ENCODE measurements at places on chromosomes 1 and 21. TPM values are rescaled to one million over a fixed set of nuclear protein-coding genes. Genes with fewer than 3 reads are reported as not detected.

The TBX19 gene
- 1.3 TPM for total RNA-seq

GRCh38 chr1:232648316-232648715 lies 18.4 kb upstream of the SIPA1L2 start:
- DNase-seq: no peak
- H3K4me3 ChIP-seq: no peak overlapping the region
- no peak overlapping the region for H3K27ac ChIP-seq

The RIMS3 gene
- total RNA-seq: 17.2 TPM

- no peaks in the 10 kb centered on the region for H3K4me1 ChIP-seq
- H3K27ac ChIP-seq: no peak overlapping the region
- no peaks in the 10 kb centered on the region for H3K36me3 ChIP-seq
- H3K4me3 ChIP-seq: no peak overlapping the region
- H3K27me3 ChIP-seq: no peaks in the 10 kb centered on the region
Observed at GRCh38 chr1:67700692-67701410, 15.8 kb downstream of the GADD45A start.

- H3K27ac ChIP-seq: no peak overlapping the region
- no peaks in the 10 kb centered on the region for H3K4me1 ChIP-seq
- DNase-seq: no peak
- no peaks in the 10 kb centered on the region for H3K36me3 ChIP-seq
- no peaks in the 10 kb centered on the region for H3K27me3 ChIP-seq
Observed at GRCh38 chr1:57532299-57532698, 108.4 kb upstream of the DAB1 start.

- H3K36me3 ChIP-seq: no peaks in the 10 kb centered on the region
- H3K4me3 ChIP-seq: no peak overlapping the region
- DNase-seq: no peak
- no peaks in the 10 kb centered on the region for H3K27me3 ChIP-seq
- peaks cover 6% of the 10 kb centered on the region for H3K4me1 ChIP-seq
- no peak overlapping the region for H3K27ac ChIP-seq
Observed at GRCh38 chr1:61102041-61102440, 19.7 kb downstream of the NFIA start.

- no peak overlapping the region for H3K27ac ChIP-seq
- no peaks in the 10 kb centered on the region for H3K4me1 ChIP-seq
- H3K27me3 ChIP-seq: no peaks in the 10 kb centered on the region
- no peak for DNase-seq
- no peak overlapping the region for H3K4me3 ChIP-seq
Observed at GRCh38 chr1:157781048-157781447, 4.1 kb upstream of the FCRL2 start.

GRCh38 chr21:15706696-15707095 lies 23.1 kb upstream of the USP25 start:
- no peak overlapping the region for H3K27ac ChIP-seq
- H3K4me1 ChIP-seq: no peaks in the 10 kb centered on the region
- DNase-seq: no peak
- no peaks in the 10 kb centered on the region for H3K36me3 ChIP-seq
- no peak overlapping the region for H3K4me3 ChIP-seq

DNA sequence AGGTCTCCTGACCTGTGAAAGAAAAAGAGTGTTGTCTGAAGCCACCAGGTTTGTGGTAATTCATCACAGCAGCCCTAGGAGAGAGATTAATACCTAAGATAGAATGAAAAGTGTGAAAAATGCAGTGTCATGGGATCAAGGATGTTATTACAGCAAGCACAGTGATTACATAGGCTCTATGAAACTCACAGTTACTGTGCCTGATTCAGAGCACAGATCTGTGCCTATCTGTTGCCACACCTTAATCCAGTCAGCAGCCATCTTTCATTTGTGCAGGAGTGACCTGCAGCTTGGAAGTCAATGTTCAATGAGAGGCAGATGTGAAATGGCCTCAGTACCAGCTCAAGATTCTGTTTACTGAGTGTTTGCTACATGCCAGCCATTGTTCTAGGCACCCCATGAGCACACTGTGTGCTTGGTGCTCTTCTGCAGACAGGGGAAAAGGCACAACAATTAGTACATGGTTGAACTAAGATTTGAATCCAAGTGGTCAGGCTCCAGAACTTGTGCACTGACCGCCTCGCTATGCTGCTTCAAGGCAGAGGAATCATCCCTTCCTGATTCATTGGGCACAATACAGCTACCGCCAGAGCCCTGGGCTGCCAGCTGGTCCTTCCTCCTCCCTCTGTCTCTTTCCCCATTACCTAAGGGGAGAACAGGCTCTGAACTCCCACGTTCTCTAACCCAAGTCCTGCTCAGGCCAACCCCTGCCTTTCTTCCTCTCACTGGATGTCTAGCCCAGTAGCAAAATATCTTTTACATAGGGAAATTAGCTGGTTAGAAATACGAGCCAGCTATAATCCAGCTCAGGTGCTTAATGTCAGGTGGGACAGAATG lies 56.3 kb upstream of the NEK2 start:
- DNase-seq: no peak
- no peaks in the 10 kb centered on the region for H3K36me3 ChIP-seq
- no peak overlapping the region for H3K27ac ChIP-seq
- H3K27me3 ChIP-seq: no peaks in the 10 kb centered on the region

- no peak overlapping the region for H3K4me3 ChIP-seq
- no peak for DNase-seq
- H3K27ac ChIP-seq: no peak overlapping the region
- H3K27me3 ChIP-seq: no peaks in the 10 kb centered on the region
- H3K36me3 ChIP-seq: no peaks in the 10 kb centered on the region
Observed at GRCh38 chr1:94621395-94621794, 79.8 kb upstream of the F3 start.

- H3K4me1 ChIP-seq: peaks cover 5% of the 10 kb centered on the region
- H3K27me3 ChIP-seq: no peaks in the 10 kb centered on the region
- H3K4me3 ChIP-seq: no peak overlapping the region
- no peaks in the 10 kb centered on the region for H3K36me3 ChIP-seq
- H3K27ac ChIP-seq: no peak overlapping the region
- DNase-seq: no peak
Observed at GRCh38 chr1:223674119-223674890, 8.8 kb upstream of the CAPN8 start.

DNA sequence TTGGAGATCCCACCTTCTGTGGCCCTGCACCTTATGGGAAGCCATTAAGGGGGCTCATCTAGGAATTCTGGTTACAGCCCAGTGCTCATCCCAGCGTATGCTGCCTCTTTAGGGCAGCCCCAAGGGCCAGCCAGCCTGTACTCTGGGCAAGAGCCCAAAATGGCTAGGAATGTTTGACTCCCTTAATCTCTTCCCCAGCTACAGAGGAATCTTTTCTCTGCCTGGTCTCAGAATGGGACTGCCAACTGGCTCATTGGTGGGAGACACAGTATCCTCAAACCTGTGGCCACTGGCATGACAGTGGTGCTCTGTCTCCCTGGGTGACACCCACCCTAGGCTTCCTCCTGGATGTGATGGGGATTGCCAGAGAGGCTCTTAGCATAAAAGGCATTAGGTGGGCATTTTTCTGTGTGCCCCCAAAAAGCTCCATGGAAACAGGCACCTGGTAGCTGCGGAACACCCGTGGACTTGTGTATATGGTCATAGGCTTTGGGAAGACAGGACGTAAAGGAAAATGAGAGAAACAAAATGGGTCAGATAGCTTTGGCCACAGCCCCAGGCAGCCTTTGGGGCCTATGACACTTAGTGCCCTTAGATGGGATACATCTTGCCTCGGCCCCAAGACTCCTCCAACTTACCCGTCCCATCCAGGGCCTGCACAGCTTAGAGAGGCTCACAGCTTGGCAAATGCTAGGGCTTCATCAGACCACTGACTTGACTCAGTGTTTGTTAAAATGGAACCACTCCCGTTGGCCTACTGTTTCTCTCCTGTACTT lies 6.9 kb downstream of the TMEM81 start:
- no peaks in the 10 kb centered on the region for H3K4me1 ChIP-seq
- H3K4me3 ChIP-seq: no peak overlapping the region
- DNase-seq: no peak
- H3K27me3 ChIP-seq: no peaks in the 10 kb centered on the region
- H3K27ac ChIP-seq: no peak overlapping the region

DNA sequence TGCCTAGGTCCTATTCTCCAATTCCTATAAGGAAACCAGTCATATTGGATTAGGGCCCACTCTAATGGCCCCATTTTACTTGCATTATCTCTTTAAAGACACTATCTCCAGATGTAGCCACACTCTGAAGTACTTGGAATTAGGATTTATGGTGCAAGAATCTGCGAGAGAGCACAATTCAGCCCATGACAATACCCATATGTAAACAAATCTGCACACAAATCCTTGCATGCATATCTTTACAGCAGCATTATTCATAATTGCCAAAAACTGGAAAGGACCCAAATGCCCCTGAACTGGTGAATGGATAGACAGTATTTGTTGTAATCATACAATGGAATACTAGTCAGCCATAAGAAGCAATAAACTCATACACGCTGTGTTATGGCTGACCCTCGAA lies 229.8 kb upstream of the ADAMTS5 start:
- H3K4me1 ChIP-seq: no peaks in the 10 kb centered on the region
- H3K27ac ChIP-seq: no peak overlapping the region
- no peak for DNase-seq
- H3K27me3 ChIP-seq: no peaks in the 10 kb centered on the region
- no peaks in the 10 kb centered on the region for H3K36me3 ChIP-seq

DNA sequence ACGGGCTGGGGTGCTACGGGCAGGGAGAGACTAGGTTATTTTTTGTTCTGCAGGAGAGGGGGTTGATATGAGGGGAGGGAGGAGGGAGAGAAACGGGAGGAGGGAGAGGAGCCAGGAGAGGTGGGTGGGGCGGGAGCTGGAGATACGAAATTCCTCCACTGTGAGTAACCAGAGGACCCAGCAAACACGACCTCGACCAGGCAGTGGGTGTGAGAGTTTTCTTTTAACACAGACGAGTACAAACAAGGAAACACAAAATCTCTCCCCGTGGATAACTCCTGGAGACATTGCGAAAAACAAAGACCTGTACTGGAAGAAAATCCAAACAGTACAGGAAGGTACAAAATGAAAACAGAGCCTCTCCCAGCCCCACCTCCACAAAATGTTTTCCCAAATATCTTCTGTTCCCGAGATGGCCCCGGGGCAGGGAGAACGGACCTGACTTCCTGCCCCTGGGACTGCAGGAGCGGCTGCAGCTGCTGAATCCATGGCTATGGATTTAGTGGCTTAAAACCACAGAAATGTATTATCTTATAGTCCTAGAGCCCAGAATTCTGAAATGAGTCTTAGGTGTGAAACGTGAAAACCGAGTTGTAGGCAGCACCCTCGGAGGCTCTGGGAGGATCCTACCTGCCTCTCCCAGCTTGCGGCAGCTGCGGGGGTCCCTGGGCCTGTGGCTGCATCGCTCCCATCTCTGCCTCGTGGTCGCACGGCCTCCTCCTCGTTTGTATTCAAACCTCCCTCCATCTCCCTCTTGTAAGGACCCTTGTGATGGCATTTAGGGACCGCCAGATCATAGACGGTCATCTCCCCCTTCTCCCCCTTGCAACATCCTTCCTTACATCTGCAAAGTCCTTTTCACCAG lies 82.2 kb downstream of the RIPK4 start:
- H3K4me1 ChIP-seq: no peaks in the 10 kb centered on the region
- H3K27me3 ChIP-seq: no peaks in the 10 kb centered on the region
- H3K27ac ChIP-seq: no peak overlapping the region
- no peak for DNase-seq

The PMVK gene
- 4.3 TPM for total RNA-seq

DNA sequence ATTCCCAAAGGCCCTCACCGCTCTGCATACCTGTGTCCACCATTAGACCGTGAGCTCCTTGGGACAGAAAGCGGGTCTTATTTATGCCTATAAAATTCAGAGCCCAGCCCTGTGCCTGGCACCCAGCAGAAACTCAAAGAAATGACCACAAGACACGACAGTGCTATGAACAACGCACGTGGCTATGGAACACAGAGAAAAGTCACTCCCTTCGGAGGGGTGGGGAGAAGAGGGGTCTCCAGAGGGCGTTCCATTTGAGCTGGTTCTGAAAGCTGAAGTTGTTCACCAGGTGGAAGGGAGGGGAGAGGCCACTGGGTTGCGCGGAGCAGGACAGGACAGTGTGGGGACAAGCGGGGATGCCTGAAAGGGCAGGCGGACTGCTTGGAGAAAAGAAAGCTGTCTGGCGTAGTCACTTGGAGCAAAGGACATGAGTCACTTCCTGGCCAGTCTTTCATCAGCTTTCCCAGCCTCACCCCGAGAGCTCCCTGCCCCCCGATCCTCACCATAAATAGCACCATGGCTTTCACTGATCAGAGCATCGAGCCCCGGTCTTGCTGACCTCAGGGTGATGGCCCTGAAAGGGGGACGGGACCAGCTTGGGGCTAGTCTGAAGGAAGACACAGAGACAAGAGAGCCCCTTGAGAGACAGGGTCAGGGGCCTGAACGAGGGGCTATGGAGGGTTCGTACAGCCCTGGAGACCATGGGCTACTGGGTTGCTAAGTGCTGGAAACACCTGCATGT lies 28.5 kb downstream of the ECE1 start:
- no peaks in the 10 kb centered on the region for H3K36me3 ChIP-seq
- no peaks in the 10 kb centered on the region for H3K27me3 ChIP-seq
- no peak overlapping the region for H3K4me3 ChIP-seq
- H3K4me1 ChIP-seq: peaks cover 12% of the 10 kb centered on the region

The ZYG11A gene
- 0.65 TPM for total RNA-seq

DNA sequence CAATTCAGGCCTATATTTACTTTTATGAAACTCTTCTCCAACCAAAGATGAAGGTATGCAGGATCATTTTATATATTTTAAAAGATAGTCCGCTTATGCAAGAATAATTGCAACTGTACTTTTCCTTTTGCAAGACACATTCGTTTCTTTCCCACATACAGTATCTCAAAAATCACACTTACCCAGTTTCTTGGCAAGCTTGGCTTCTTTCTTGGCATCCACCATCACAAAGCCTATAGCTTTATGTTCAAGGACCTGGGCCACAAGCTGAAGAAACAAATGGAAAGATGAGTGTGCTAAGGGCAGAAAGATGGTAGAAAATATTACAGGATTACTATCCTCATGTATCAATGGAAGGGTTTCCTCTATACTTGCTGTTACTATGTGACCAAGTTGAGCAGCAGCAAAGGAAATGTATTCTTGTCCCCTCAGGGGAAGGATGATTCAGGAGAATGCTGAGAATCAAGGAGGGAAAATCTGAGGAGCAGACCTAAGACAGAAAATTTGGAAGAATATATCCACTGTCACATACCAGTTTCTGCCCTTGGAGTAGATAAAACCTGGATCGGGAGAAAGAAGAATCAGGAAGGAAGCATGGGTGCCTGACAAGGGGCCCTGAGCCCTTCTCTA lies 23.8 kb downstream of the CASQ2 start:
- H3K4me1 ChIP-seq: no peaks in the 10 kb centered on the region
- DNase-seq: no peak
- H3K27me3 ChIP-seq: no peaks in the 10 kb centered on the region
- no peak overlapping the region for H3K27ac ChIP-seq
- no peak overlapping the region for H3K4me3 ChIP-seq

DNA sequence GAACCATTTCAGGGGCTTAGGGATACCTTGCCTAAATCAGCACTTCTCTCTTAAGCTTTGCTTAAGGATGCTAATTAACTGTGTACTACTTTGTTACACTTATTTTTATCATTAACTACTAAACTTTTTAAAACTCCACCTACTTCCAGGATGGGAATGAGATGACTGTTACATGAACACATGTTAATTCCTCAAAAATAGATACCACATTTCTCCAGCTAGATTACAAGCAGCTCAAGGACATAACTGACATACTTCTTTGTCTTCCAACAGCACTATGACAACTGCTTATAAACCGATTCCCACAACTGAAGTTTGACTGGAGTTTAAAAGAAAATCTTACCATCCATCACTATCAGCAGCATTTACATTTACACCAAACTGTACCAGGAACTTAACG lies 53.7 kb downstream of the TP53BP2 start:
- H3K4me3 ChIP-seq: no peak overlapping the region
- no peak overlapping the region for H3K27ac ChIP-seq
- peaks cover 22% of the 10 kb centered on the region for H3K36me3 ChIP-seq
- no peaks in the 10 kb centered on the region for H3K4me1 ChIP-seq
- DNase-seq: no peak

The CFHR5 gene
- total RNA-seq: not detected

The CYYR1 gene
- total RNA-seq: 25.7 TPM
